ENCODE measurements at places on chromosomes 3 and 15. TPM values are rescaled to one million over a fixed set of nuclear protein-coding genes. Genes with fewer than 3 reads are reported as not detected.

IMPG2 gene
- total RNA-seq: 0.26 TPM

GRCh38 chr15:91559066-91559465 is 294.4 kb upstream of the SLCO3A1 start:
- DNase-seq: no peak

- no peak for DNase-seq
Measured at GRCh38 chr3:47293822-47294221, 11.1 kb downstream of the KLHL18 start.

DNAJC17 gene
- total RNA-seq: 34.0 TPM

NCBP2 gene
- 81.5 TPM for total RNA-seq

SPESP1 gene
- not detected for total RNA-seq

GRCh38 chr15:66573719-66574595 is 8.2 kb upstream of the LCTL start:
- peak; percentile 41 for DNase-seq

DNA sequence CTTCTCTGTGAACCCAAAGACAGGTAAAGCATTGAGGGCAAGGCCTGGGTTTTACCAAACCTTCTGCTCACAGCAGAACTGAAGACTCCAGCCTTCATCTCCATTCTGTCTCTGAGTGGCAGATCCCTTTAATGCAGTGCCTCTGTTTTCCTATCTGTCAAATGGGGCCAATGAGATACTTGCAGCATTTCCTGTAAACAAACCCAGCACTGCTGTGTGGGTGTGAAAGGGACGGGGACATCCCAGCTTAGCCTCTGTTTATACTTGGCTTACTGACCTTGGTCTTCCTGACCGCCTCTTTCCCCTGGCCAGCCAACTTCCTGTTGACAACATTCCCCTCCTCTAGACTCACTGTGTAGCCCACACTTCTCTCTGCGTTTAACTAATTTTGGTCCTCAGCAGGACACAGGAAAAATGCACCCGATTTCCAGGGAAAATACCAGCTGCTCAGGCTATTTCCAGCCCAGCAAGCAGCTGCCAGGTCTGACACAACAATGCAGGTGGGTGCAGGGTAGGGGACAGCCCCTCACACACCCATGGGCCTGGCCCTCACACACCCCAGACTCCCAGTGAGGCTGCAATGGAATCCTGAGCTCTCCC is 105.9 kb upstream of the HERC1 start:
- DNase-seq: peak; percentile 60

DNA sequence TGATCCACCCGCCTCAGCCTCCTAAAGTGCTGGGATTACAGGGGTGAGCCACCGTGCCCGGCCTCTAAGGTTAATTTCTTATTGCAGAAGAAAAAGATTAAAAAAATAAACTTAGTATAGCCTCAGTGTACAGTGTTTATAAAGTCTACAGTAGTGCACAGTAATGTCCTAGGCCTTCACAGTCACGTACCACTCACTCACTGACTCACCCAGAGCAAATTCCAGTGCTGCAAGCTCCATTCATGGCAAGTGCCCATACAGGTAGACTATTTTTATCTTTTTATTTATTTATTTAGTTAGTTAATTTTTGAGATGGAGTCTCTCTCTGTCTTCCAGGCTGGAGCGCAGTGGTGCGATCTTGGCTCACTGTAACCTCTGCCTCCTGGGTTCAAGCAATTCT is 3.2 kb upstream of the FLNB start:
- no peak for DNase-seq

DNA sequence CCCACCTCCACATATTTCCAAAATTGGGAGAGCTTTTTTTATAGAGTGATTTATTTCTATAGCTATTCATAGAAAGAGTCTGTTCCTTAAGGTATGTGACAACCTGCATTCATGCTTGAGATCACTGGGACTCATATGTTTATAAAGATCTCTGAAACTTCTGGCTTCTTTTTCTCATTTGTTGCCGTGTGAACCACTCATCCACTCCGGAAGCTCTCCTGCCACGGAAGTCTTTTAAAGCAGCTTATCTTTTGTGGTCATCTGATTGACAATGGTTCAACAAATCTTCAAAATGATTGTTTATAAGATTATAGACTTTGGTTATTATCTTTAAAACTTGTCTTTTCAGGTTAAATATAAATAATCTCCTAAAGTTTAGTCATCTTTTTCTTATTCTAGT is 260.5 kb downstream of the C3orf38 start:
- no peak for DNase-seq

GRCh38 chr3:131348911-131349310 is 32.7 kb upstream of the NUDT16 start:
- no peak for DNase-seq

DNA sequence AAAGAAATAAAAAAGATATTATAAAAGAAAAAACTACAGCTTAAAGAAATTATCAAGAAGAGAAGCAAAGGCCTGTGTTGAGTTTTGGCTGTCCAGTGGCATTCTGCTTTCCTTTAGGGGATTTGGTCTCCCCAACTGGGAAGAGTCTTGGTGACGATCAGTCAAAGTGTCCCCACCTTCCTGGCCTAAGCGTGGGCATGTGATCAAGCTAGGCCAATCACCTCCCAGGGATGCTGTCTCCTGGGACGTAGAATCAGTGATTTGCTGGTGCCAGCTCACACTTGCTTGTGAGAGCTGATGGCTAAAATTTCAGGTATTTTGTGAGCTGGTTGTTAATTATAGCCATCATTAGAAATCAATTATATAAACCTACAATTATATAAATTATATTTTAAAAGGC is 69.5 kb downstream of the ATP2B2 start:
- DNase-seq: no peak

- no peak for DNase-seq
Measured at GRCh38 chr3:129176051-129176450, 7.6 kb downstream of the CNBP start.

TRANK1 gene
- total RNA-seq: 14.7 TPM

GRCh38 chr15:63522225-63522578 is 17.8 kb downstream of the USP3 start:
- DNase-seq: no peak

DNA sequence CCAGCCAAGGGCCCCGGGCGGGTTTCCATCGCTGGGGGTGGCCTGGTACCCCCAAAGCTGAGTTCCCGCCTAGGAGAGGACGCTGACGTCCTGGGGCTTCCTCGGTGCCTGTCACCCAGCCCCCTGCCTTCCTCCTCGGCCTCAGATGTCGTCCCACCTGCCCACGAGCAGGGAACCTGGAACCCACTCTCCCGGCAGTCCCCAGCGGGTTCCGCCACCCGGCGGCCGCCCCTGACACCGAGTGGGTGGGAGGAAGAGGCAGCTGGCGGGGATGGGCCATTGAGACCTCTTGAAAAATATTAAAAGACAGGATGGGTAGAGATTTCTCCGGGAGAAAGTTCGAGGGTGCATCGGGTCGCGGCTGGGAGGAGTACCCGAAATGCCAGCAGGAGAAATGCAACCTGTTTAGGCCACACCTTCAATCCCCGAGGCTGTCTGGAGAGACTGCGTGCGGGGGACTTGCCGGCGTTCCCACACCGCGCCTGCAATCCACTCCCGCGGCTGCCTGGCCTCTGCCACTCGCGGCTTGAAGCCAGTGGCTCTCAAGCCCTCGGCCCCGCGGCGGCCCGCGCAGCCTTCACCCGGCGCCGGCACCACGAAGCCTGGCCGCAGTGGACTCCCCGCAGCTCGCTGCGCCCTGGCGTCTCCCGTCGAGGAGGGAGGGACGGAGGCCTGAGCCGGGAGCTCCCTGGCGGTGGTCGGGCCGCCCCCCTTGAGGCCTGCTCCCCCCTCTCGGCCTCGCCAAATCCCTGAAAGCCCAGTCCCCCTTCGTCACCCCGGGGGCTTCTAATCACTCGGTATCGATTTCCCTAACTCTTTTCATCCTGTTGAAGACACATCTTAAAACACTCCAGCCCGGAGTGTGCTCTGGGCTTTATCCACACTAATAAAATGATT is 8.6 kb upstream of the NR2F2 start:
- peak; percentile 73 for DNase-seq

DNA sequence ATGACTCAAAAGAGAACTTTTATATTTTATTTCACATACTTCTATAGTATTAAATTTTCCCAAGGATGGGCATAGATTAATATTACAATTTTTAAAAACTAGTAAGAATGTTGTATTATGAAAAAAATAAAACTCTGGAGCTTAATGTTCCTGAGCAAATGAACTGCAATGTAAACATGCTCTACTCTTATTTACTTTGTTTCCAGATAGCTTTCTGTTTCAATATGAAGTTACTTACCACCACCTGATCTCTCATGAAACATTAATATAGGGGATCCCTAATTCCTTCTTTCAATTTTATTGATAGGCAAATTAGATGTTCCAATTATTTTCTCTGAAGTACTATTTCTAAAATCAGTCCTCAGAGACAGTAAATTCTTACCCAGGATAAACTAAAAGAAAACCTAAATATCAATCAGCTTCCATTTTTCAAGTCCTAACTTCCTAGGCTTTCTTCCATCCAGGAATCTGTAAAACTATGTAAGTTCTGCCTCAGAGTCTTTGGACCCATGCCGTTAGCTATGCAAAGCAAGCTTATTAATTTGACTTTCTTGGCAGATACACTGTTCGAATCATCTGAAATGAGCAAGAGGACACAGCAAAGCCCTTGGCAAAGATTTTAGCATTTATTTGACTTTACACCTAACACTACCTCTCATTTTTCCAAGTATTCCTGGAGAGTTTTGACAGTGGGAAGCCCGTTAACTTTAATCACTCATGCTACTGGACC is 93.2 kb downstream of the PLCH1 start:
- no peak for DNase-seq

DNA sequence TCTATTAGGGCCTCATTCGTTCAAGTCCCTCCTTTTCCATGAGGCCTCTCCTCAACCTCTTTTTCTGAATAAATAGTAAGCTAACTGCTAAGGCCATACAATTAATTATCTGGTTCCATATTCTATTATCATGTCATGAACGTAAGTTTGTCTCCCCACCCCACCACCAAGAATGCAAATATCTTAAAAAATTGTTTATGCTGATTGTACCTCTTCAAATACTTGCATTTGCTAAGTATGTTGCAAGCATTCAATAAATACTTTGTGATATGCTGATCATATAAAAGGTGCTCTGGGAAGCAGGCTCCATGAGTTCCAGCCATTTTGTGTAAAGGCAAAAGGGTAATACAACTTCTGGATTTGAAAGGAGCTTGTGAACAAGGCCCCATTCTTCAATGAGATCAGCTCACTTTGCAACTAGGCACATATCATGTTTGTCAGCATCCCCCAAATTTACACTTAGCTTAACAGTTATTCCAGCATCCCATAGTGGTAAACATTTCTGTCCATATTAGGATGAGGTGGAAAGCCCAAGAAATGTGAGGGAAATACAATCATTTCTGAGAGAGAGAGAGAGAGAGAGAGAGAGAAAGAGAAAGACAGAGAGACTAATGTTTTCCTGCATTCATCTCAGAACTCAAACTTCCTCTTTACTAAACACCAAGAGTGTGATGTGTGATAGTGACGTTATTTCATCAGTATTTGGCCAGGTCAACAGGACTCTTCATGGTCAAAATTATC is 33.2 kb downstream of the SLC12A8 start:
- no peak for DNase-seq

BOC gene
- total RNA-seq: 11.3 TPM

Data from endodermal cell (in vitro differentiated cells).